ENCODE measurements at places on chromosomes 1 and 21.

GRCh38 chr1:66373157-66373591, 160.8 kb upstream of the SGIP1 start:
- no peak for DNase-seq

DNA sequence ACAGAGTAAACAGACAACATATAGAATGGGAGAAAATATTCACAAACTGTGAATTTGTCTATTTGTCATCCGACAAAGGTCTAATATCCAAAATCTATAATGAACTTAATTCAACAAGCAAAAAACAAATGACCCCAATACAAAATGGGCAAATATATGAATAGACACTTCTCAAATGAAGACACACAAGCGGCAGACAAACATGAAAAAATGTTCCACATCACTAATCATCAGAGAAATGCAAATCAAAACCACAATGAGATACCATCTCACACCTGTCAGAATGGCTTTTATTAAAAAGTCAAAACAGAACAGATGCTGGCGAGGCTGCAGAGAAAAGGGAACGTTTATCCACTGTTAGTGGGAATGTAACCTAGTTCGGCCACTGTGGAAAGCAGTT, 72.7 kb downstream of the SMYD3 start:
- DNase-seq, result no peak

DNA sequence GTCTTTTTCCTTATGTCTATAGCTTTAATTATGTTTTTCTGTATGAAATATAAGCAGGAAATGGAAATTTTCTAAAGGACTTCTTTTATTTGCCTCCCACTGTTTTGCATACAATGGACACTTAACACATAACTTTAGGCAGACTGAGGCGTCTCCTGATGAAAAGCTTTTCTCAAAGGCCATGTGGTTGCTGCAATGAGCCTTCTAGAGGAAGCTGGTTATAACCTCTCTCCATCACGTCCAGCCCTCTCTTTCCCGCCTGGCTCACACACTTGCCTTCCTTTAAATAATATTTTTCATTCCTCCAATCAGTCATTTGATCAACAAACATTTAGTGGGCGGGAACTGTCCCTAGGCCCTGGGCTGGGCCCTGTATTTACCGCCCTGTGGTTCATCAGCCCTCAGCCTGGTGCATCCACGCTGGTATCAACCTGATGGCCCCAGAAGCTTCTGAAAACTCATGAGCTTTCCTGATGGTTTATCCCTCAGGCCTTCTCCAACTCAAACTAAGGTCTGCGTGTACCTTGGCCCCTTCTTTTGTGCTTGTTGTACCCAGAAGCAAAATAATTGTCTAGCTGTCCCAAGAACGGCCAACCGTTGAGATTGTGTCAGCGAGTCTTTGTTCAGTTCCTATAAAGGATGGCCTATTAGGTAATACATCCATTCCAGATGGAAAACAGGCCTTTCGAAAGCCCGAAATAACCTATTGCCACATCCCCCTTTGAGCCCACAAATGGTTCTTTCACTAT, 75.3 kb upstream of the LYST start:
- DNase-seq, result no peak

DNA sequence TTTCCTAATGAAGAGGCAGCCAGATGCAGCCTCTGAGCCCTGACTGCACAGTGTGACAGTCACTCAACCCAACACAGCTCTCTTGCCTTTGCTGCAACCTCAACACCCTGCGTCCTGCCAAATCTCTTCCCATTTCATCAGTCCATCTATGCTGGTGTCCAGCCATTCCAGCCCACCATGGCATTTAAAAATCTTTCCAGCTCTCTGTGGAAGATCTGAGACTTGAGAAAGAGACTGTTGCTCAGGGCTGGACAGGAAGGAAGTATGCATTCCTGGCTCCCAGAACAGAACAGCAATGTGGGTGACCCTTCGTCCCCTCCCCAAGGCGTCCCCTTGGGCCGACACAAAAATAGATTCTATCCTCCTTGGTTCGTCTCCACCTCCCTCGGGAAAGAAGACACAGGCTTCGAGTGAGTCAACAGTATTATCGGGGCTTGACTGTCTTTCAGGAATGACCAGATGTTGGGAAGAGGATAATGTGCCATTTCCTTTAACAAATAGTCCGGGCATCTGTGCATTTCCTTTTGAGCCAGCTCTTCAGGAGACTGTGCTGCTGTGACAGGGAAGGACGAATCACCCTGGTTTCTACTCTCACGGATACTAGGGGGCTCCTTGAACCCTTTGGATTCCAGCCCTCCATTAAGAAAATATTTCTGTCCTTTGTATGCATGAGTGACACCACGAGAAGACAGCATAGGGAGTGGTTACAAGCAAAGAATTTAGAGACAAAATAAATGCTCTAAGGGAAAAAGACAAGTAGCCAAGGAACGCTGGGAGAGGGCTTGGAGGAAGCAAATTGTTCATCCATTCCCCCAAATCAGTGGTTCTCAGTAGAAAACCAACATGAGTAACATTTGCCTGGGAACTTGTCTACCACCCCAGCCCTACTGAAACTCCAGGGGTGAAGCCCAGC, 111.4 kb upstream of the CDC42BPA start:
- no peak for DNase-seq

GRCh38 chr1:26164861-26165842, 3.6 kb downstream of the C1orf232 start:
- DNase-seq, result no peak

DNA sequence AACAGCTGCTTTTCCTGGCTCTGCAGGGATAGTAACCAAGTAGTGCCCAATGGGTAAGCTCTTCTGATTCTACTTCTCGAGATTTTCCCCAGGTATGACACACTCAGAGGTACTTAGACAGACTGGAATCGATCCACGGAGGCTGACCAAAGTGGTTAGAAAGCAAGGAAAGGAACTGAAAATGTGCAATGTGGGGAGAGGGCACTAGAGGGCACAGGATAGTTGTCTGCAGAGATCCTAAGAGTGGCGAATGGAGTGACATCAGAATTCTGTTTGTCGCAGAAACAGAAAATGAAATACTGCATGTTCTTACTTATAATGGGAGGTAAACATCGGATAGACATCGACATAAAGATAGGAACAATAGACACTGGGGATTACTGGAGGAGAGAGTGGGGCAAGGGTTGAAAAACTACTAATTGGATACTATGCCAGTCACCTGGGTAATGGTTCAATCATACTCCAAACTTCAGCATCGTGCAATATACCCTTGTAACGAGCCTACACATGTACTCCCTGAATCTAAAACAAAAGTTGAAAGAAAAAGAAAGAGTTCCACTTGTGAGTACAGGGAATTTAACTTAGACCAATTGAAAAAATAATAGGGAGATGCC, 23.3 kb downstream of the CYP2J2 start:
- DNase-seq, result peak; percentile 27

GRCh38 chr1:10432910-10433700, 2.9 kb downstream of the CENPS start:
- no peak for DNase-seq

GRCh38 chr1:2987773-2988172, 33.5 kb upstream of the ACTRT2 start:
- DNase-seq, result no peak

DNA sequence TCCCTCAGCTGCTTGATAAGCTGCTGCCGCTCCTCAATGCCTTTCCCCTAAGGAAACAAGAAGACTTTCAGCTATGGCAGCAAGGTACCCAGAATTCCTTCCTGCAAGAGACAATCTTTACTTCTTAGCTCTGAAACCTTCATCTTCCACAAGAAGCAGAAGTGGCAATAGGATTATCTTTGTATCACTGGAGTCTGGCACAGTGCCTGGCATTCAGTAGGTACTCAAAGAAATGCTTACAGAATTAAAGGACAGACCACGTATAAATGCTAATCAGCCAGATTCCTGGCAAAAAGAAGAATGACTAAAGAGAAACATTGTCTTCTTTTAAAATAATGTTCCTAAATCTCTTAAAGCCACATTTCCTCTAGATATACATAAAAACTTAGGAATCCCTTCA, 43.7 kb downstream of the SLC27A3 start:
- no peak for DNase-seq

- no peak for DNase-seq
Measured at GRCh38 chr21:45362748-45363145, 42.2 kb upstream of the COL18A1 start.

- DNase-seq, result no peak
Measured at GRCh38 chr1:181087400-181087901, 1.0 kb upstream of the IER5 start.

- DNase-seq, result no peak
Measured at GRCh38 chr1:220195701-220196100, 76.6 kb downstream of the RAB3GAP2 start.

- no peak for DNase-seq
Measured at GRCh38 chr1:194647118-194647517, 1460.7 kb upstream of the B3GALT2 start.

GRCh38 chr1:1788646-1789431, 10.6 kb upstream of the NADK start:
- peak; percentile 59 for DNase-seq

- no peak for DNase-seq
Measured at GRCh38 chr1:115134850-115135480, 45.7 kb upstream of the TSPAN2 start.

DNA sequence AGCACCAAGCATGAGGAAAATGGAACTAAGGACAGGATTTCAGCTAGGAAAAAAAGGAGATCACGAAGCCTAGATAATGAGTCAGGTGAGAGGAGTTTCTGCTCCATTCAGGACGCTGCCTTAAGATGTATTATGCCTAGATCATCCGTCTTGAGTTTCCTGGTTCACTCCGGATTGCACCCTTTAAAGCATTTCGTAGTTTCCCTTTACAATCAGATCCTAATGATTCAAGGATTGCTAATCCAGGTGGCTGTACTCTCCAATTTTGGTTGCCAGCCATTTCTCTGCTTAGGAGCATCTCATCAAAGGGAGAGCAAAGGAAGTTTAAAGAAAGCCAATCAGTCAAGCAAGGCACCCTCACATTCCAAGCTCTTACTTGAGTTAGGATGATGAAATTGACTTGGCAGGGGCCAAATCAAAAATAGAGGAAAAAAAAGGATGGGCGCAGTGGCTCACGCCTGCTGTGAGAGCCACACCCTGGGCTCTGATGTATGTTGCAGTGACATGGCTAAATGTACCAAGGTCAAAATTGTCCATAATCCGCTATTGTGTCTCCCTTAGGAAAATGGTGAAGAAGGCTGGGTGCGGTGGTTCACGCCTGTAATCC, 156.9 kb upstream of the SOD1 start:
- DNase-seq, result no peak

- no peak for DNase-seq
Measured at GRCh38 chr1:5973771-5974170, 18.5 kb downstream of the NPHP4 start.

- DNase-seq, result no peak
Measured at GRCh38 chr1:80403471-80403893, 1397.0 kb upstream of the ADGRL4 start.

- peak; percentile 2 for DNase-seq
Measured at GRCh38 chr21:26795866-26796329, 49.3 kb downstream of the ADAMTS1 start.

DNA sequence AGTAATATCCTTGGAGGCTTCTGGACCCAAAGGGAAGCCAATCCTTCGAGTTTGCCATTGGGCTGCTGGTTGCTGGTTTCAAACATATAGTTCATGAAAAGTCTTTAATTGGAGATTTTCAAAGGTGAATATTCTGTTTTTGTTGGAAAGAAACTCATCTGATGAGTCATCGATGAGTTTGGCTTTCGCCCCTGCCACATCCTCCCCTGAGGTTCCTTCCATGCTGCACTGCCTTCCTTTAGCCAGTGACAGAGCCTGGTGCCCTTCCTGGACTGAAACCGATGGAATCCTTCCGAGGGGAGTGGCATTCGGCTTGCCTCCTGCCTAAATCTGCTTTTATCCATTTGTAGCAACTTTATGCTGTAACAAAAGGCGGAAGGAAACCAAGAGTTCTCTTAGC, 550.0 kb downstream of the KIF26B start:
- no peak for DNase-seq

- no peak for DNase-seq
Measured at GRCh38 chr1:221998186-221998612, 256.3 kb upstream of the DUSP10 start.

DNA sequence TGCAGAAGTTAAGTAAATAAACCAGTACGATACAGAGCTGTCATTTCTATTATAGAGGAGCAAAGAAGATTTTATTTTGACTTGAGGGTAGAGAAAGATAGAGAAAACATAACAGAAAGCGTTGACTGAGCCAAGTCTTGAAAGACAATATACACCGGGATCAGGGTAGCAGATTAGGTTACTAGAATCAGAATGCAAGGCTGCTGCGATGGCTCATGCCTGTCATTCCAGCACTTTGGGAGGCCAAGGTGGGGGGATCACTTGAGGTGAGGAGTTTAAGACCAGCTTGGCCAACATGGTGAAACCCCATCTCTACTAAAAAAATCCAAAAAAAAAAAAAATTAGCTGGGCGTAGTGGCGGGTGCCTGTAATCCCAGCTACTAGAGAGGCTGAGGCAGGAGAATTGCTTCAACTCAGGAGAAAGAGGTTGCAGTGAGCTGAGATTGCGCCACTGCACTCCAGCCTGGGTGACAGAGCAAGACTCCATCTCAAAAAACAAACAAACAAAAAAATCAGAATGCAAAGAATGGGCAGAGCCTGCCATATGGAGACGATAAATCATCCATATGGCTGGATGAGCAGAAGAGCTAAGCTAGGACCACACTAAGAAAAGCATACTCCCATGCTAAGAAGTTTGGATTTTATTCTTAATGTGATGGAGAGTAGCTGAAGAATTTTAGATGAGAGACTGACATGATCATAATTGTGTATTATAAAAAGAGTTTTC, 9.9 kb upstream of the ABCD3 start:
- no peak for DNase-seq

DNA sequence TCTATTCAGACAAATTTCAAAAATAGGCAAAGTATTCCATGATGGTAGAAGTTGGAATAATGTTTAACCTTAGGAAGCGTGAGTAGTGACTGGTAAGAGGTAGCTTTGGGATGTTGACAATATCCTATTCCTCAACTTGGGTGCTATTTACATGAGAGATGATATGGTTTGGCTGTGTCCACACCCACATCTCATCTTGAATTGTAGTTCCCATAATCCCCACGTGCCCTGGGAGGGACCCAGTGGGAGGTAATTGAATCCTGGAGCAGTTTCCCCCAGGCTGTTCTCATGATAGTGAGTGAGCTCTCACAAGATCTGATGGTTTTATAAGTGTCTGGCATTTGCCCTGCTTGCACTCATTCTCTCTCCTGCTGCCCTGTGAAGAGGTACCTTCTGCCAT, 67.3 kb downstream of the PLPPR4 start:
- no peak for DNase-seq

Measured in HuH-7 (cell line).